ENCODE measurements at places on chromosomes 5 and 9. TPM values are rescaled to one million over a fixed set of nuclear protein-coding genes. Genes with fewer than 3 reads are reported as not detected.

GRCh38 chr5:109016300-109016699, 268.6 kb downstream of the FER start:
- no peak overlapping the region for H3K27ac ChIP-seq
- H3K36me3 ChIP-seq: no peaks in the 10 kb centered on the region
- H3K4me1 ChIP-seq: no peaks in the 10 kb centered on the region

GRCh38 chr9:71353720-71354119, 232.3 kb upstream of the TRPM3 start:
- no peak for DNase-seq
- H3K27me3 ChIP-seq: no peaks in the 10 kb centered on the region
- no peak overlapping the region for H3K4me3 ChIP-seq

Gene DDX46
- total RNA-seq: 37.4 TPM

DNA sequence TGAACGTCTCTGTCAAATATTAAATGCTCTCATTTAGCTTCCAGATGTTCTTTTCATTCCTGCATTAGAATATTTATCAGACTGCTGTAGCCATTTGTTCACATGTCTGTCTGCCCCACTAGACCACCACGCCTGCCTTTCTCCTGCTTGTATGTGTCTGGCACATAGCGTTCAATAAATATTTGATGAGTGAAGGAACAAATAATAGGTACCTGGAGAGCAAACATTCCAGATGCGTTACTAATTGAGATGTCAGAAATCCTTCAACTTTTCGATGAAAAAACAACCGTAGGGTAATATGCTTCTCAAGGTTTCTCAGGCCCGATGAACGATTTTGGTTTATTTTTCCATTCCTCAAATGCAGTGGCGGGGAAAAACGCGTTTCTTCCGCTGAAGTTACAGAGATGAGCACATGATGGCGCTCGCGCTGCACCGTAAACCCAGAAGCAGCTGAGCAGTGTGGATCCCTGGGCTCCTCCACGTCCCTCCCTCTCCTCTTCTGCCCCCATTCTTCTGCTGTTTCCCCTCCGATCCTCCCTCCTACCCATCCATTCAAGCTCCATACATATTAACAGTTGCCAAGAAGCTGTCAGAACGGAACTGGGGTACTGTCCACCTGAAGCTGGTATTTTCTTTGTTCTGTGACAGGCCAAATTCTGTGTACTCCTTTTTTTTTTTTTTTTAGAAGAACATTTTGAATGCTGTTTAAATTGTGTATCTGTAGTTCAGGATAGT, 245.4 kb downstream of the MPDZ start:
- peak overlapping the region; percentile 42 for H3K27ac ChIP-seq
- H3K36me3 ChIP-seq: no peaks in the 10 kb centered on the region
- peak overlapping the region; percentile 25 for H3K4me3 ChIP-seq
- no peaks in the 10 kb centered on the region for H3K27me3 ChIP-seq
- DNase-seq: peak; percentile 73
- H3K4me1 ChIP-seq: peaks cover 6% of the 10 kb centered on the region

Gene FREM1
- 7.0 TPM for total RNA-seq

GRCh38 chr5:136191304-136192014, 1.5 kb downstream of the SMIM32 start:
- no peak overlapping the region for H3K27ac ChIP-seq
- H3K4me1 ChIP-seq: peaks cover 15% of the 10 kb centered on the region
- no peak overlapping the region for H3K4me3 ChIP-seq
- H3K36me3 ChIP-seq: peaks cover 17% of the 10 kb centered on the region
- peaks cover 39% of the 10 kb centered on the region for H3K27me3 ChIP-seq

DNA sequence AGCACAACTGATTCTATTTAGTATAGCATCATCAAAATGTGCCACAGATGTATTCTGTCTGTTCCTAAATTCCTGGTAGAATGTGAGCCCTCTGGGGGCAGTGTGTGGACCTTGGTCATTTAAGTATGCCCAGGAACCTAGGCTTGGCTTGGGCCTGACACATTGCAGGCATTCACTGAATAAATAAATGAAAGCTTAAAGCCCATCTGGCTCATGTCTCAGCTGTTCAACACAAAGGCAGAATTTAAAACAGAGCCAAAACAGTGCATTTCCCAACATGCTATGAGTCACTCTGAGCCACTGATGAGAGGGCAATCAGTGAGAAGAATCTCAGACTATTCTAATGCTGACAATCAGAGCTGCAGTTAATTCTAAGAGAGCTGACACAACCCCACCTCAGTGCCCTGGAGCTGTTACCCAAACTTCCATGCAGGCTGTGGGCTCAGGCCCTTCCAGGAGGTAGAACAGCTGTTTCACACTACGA, 8.1 kb downstream of the FAM193B start:
- H3K36me3 ChIP-seq: peaks cover 21% of the 10 kb centered on the region
- H3K27me3 ChIP-seq: no peaks in the 10 kb centered on the region
- peak overlapping the region; percentile 65 for H3K27ac ChIP-seq
- H3K4me1 ChIP-seq: peaks cover 26% of the 10 kb centered on the region

- H3K27ac ChIP-seq: no peak overlapping the region
- no peak overlapping the region for H3K4me3 ChIP-seq
- peaks cover 32% of the 10 kb centered on the region for H3K36me3 ChIP-seq
- no peak for DNase-seq
- H3K27me3 ChIP-seq: no peaks in the 10 kb centered on the region
Observed at GRCh38 chr5:177040814-177041420, 18.4 kb downstream of the ZNF346 start.

Gene IGFBPL1
- total RNA-seq: 0.87 TPM

- no peaks in the 10 kb centered on the region for H3K36me3 ChIP-seq
- no peak overlapping the region for H3K4me3 ChIP-seq
- no peak overlapping the region for H3K27ac ChIP-seq
- no peaks in the 10 kb centered on the region for H3K4me1 ChIP-seq
- no peaks in the 10 kb centered on the region for H3K27me3 ChIP-seq
Observed at GRCh38 chr5:5585751-5586341, 163.4 kb downstream of the ICE1 start.

GRCh38 chr5:119418606-119419100, 33.6 kb upstream of the HSD17B4 start:
- H3K27me3 ChIP-seq: no peaks in the 10 kb centered on the region
- no peaks in the 10 kb centered on the region for H3K4me1 ChIP-seq
- peak overlapping the region; percentile 58 for H3K27ac ChIP-seq
- no peak overlapping the region for H3K4me3 ChIP-seq
- H3K36me3 ChIP-seq: no peaks in the 10 kb centered on the region

Gene MRPL22
- 31.4 TPM for total RNA-seq

GRCh38 chr5:149310947-149311658, 34.2 kb upstream of the GRPEL2 start:
- no peak overlapping the region for H3K4me3 ChIP-seq
- no peak overlapping the region for H3K27ac ChIP-seq
- H3K36me3 ChIP-seq: no peaks in the 10 kb centered on the region
- H3K4me1 ChIP-seq: peaks cover 5% of the 10 kb centered on the region
- H3K27me3 ChIP-seq: no peaks in the 10 kb centered on the region
- no peak for DNase-seq

DNA sequence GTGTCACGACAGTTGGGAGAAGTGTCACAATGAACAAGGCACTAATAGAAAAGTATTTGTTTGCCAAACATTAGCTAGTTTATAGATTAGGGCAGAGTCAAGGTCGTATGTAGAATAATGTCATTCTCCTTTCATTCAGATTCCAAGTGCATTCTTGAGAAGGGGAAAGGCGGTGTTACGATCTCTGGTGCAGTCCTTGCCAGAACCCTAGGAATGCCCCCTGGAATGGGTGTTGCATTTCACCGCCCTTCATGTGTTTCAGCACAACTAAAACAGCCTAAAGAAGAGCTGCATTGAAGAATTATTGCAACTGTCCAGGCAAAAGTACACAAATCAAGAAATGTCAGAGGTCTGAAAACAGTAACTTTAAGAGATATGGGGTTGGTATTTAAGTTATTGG, 721.0 kb upstream of the WWC1 start:
- no peaks in the 10 kb centered on the region for H3K36me3 ChIP-seq
- no peak overlapping the region for H3K4me3 ChIP-seq
- no peak overlapping the region for H3K27ac ChIP-seq

Gene IL4
- not detected for total RNA-seq
